ENCODE measurements at places on chromosomes 7 and 10. TPM values are rescaled to one million over a fixed set of nuclear protein-coding genes. Genes with fewer than 3 reads are reported as not detected.

- H3K27me3 ChIP-seq, result no peaks in the 10 kb centered on the region
- no peak overlapping the region for H3K4me3 ChIP-seq
- H3K36me3 ChIP-seq, result no peaks in the 10 kb centered on the region
These were observed 70.1 kb downstream of the CDK14 start for GRCh38 chr7:90666186-90666585.

PIP gene
- not detected for total RNA-seq

GRCh38 chr7:37751096-37751495 lies 67.5 kb downstream of the GPR141 start:
- H3K27me3 ChIP-seq, result peaks cover 15% of the 10 kb centered on the region
- H3K4me3 ChIP-seq, result no peak overlapping the region
- no peak overlapping the region for H3K27ac ChIP-seq
- H3K36me3 ChIP-seq, result no peaks in the 10 kb centered on the region
- no peaks in the 10 kb centered on the region for H3K4me1 ChIP-seq

DNA sequence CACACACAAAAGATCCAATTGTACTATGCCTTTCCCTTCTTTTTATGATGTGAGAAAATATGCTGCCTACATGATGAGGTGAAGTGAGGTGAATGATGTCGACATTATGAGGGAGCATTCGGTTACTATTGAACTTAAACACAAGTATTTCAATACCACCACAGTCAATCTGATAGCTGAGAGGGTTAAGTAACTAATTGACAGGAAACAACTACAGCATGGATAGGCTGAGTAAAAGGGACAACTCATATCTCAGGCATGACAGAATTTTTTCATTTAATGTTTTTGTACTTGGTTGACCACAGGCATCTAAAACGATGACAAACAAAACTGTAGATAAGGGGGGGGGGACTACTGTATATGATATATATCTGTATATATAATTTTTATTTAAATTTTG lies 488.9 kb downstream of the SH2D4B start:
- no peak overlapping the region for H3K4me3 ChIP-seq
- no peaks in the 10 kb centered on the region for H3K27me3 ChIP-seq
- no peaks in the 10 kb centered on the region for H3K4me1 ChIP-seq
- no peak for DNase-seq
- no peak overlapping the region for H3K27ac ChIP-seq

- H3K27ac ChIP-seq, result no peak overlapping the region
- no peaks in the 10 kb centered on the region for H3K36me3 ChIP-seq
- peaks cover 9% of the 10 kb centered on the region for H3K27me3 ChIP-seq
- H3K4me3 ChIP-seq, result no peak overlapping the region
- DNase-seq, result no peak
These were observed 194.4 kb upstream of the IMMP2L start for GRCh38 chr7:111756687-111757178.

- H3K27me3 ChIP-seq, result no peaks in the 10 kb centered on the region
- no peak overlapping the region for H3K4me3 ChIP-seq
- H3K27ac ChIP-seq, result no peak overlapping the region
- peaks cover 10% of the 10 kb centered on the region for H3K36me3 ChIP-seq
These were observed 35.0 kb downstream of the DNAJC12 start for GRCh38 chr10:67802767-67803538.

GRCh38 chr10:121610798-121611323 lies 12.6 kb upstream of the FGFR2 start:
- no peaks in the 10 kb centered on the region for H3K36me3 ChIP-seq
- no peak for DNase-seq
- H3K27ac ChIP-seq, result no peak overlapping the region
- H3K4me3 ChIP-seq, result no peak overlapping the region

C10orf67 gene
- 0.07 TPM for total RNA-seq

GJD4 gene
- not detected for total RNA-seq

DNA sequence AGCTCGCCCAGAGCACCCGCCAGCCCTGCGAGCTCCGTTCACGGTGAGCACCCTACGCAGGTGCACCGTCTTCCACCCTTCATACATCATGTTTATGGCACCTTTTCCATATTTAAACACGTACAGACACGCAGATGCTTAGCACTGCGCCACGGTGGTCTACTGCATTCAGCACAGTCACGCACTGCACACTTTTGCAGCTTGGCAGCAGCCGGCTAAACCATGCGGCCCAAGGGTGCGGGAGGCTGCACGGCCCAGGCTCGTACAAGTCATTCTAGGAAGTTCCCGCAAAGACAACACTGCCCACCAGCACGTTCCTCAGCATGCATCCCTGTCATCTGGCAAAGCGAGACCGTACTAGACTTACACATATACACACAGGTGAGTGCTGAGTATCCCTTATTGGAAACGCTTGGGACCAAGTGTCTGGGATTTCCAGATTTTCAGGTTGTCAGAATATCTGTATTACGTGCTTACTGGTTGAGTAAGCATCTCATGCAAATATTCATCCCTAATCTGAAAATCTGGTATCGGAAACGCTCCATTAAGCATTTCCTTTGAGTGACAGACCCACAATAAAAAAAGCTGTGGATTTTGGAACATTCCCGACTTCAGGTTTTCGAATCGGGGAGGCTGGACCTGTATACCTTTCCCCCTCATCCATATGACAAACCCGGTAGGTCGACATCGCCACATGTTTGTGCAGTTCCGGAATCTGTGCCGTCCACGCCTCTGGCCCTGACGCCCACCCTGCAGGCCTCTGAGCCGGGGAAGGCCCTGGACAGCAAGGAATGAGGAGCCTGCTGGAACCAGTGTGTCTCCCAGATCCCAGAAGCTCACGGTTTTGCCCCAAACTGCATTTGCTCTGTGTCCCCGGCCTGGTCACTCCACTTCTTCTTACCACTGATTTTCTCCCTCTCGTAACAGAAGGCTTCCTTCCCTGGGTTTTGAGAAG lies 222.2 kb downstream of the ELFN1 start:
- peaks cover 17% of the 10 kb centered on the region for H3K36me3 ChIP-seq
- H3K27ac ChIP-seq, result no peak overlapping the region
- DNase-seq, result no peak
- H3K4me1 ChIP-seq, result peaks cover 27% of the 10 kb centered on the region
- no peaks in the 10 kb centered on the region for H3K27me3 ChIP-seq

- H3K36me3 ChIP-seq, result no peaks in the 10 kb centered on the region
- DNase-seq, result no peak
- no peak overlapping the region for H3K27ac ChIP-seq
- no peaks in the 10 kb centered on the region for H3K27me3 ChIP-seq
These were observed 559.9 kb downstream of the SDK1 start for GRCh38 chr7:3860932-3861331.

- no peaks in the 10 kb centered on the region for H3K27me3 ChIP-seq
- peak overlapping the region; percentile 68 for H3K4me3 ChIP-seq
- H3K4me1 ChIP-seq, result peaks cover 62% of the 10 kb centered on the region
- peaks cover 19% of the 10 kb centered on the region for H3K36me3 ChIP-seq
These were observed 77.9 kb upstream of the LRRN3 start for GRCh38 chr7:111012799-111013675.

FBXL13 gene
- total RNA-seq, result 0.18 TPM

- no peaks in the 10 kb centered on the region for H3K4me1 ChIP-seq
- H3K27ac ChIP-seq, result no peak overlapping the region
- no peak overlapping the region for H3K4me3 ChIP-seq
These were observed 20.5 kb downstream of the DIP2C start for GRCh38 chr10:668786-669485.

- no peaks in the 10 kb centered on the region for H3K27me3 ChIP-seq
- H3K4me3 ChIP-seq, result no peak overlapping the region
- DNase-seq, result no peak
- peak overlapping the region; percentile 57 for H3K27ac ChIP-seq
- peaks cover 48% of the 10 kb centered on the region for H3K4me1 ChIP-seq
These were observed 236.5 kb upstream of the KAT6B start for GRCh38 chr10:74589851-74590250.

DNA sequence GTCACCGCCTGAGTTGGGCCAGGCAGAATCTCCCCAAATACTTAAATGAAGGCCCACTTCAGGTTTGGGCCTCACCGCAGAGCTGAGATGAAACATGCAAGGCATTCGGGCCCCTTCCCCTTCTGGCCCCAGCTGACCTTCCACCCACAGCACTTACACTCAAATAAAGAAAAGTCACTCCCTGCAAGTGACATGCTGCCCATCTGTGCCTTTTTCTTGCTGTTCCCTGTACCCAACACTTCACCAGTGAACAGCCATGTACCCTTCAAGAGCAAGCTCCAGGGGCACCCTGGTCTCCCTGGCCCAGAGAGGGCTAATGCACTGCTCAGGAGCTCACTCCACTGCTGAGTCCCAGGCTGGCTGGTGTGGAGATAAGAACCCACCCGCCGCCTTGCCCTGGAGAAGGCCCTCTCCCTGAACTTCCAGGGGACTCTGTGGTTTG lies 40.7 kb downstream of the ZCCHC24 start:
- no peak overlapping the region for H3K4me3 ChIP-seq
- no peak overlapping the region for H3K27ac ChIP-seq
- H3K4me1 ChIP-seq, result no peaks in the 10 kb centered on the region
- DNase-seq, result no peak
- no peaks in the 10 kb centered on the region for H3K36me3 ChIP-seq

DNA sequence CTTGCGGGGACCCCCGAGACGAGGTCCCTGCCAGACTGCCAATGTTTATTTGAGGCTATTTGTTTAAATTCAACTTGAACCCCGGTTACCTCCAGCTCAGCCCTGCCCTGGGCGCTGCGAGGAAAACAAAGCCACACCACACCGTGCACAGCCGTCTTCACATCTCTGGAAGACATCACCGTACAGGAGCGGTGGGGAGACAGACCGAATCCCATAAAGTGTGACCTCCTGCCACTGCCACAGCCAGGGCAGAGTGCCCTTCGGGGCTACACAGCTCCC lies 40.0 kb downstream of the PRKAG2 start:
- no peak overlapping the region for H3K4me3 ChIP-seq
- peaks cover 31% of the 10 kb centered on the region for H3K4me1 ChIP-seq
- H3K36me3 ChIP-seq, result no peaks in the 10 kb centered on the region
- H3K27me3 ChIP-seq, result no peaks in the 10 kb centered on the region
- no peak for DNase-seq

DNA sequence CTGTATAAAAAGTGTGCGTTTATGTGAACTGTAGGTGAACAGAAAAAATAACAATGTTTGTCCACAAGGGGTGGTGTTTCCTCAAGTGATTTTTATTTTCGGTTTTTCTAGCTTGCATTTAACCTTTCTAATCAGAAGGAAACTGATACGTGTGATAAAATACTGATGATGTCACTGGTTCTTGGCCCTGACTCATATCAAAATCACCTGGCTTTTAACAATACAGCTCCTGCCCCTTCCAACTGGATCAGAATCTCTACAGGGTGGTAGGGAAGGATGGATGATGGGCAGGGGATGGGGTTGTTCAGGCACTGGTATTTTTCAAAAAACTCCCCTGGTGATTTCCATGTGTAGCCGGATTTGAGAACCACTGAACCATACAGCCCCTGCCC lies 10.9 kb downstream of the NPFFR1 start:
- peak overlapping the region; percentile 23 for H3K4me3 ChIP-seq
- H3K4me1 ChIP-seq, result peaks cover 18% of the 10 kb centered on the region
- DNase-seq, result no peak
- H3K27ac ChIP-seq, result peak overlapping the region; percentile 45
- no peaks in the 10 kb centered on the region for H3K36me3 ChIP-seq

DUSP5 gene
- 223 TPM for total RNA-seq

DNA sequence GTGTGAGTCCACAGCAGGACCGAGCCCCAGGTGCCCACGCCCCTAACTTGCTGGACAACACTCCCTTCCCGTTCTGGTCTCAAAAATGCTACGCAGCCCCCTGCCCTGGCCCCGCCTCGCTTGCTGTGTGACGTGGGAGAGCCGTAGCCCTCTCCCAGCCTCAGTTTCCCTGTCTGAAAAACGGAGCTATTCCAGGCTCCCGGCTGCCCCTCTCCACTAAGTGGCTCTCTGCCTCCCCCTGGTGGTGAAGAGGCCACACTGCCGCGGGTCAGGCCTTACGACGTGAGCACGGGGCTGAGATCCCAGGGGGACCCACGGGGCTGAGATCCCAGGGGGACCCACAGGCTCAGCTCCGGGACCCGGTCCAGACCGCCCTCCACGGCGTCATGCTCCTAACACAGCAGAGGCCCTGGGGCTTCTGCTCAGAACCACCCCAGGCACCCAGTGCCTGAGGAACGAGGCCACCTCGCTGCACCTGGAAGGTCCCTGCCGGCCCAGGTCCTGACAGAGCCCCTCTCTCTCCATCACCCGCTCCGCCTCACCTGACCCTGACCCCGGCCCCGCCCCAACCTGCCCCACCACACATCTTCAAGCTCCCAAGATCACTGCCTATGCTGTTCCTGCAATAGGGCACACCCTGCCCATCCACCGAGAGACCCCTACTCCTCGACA lies 26.7 kb downstream of the MICALL2 start:
- no peak overlapping the region for H3K27ac ChIP-seq
- H3K27me3 ChIP-seq, result peaks cover 5% of the 10 kb centered on the region
- DNase-seq, result peak; percentile 83
- H3K36me3 ChIP-seq, result no peaks in the 10 kb centered on the region
- no peak overlapping the region for H3K4me3 ChIP-seq

FAM13C gene
- total RNA-seq, result not detected

MYO1G gene
- total RNA-seq, result 567 TPM

DNA sequence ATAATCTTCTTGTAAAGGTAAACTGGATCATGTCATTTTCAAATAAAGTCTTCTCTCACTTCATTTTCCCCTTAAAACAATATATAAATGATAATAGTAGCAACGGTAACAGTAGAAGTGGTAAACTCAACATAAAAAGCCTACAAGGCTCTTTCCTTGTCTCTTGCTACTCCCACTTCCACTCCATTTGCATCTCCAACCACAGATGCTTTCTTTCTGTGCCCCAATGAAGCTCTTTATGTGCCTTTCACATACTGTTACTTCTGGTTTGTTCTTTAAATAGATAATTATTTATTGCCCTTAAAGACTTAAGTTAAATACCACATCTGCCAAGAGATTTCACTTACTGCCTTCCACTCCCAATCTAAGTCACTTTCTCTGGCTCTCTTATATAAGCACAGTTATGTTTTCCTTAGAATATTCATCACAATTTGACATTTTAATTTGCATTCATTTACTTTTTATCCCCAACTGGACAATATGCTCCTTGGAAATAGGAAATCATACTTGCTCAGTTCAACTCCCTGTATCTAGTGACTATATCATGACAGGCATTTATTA lies 149.9 kb downstream of the CRPPA start:
- no peaks in the 10 kb centered on the region for H3K27me3 ChIP-seq
- no peak overlapping the region for H3K27ac ChIP-seq
- no peak overlapping the region for H3K4me3 ChIP-seq
- no peak for DNase-seq

PKD2L1 gene
- total RNA-seq, result not detected

GRCh38 chr10:102001435-102002068 lies 54.4 kb downstream of the ARMH3 start:
- H3K4me1 ChIP-seq, result peaks cover 27% of the 10 kb centered on the region
- DNase-seq, result no peak
- H3K27me3 ChIP-seq, result no peaks in the 10 kb centered on the region
- H3K4me3 ChIP-seq, result no peak overlapping the region
- H3K27ac ChIP-seq, result peak overlapping the region; percentile 12

MKX gene
- total RNA-seq, result not detected

DNA sequence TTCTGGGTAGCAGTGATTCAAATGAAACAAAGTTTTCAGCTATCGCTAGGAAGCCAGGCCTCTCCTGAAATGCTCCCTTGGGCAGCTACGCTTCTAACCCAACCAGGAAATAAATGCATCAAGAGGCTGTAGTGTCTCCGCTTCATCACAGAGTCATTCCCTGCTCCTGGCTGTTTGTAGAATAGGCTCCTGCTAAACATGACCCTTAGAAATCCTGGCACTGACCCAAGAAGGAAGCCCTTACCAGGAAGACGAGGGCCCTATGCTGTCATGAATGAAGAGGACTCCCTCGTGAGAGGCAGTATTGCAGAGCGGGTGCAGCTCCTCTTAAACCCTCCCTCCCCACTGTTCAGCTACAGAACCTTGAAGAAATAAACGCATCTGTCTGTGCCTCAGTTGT lies 48.3 kb downstream of the NOD1 start:
- H3K4me3 ChIP-seq, result no peak overlapping the region
- H3K27ac ChIP-seq, result no peak overlapping the region
- H3K4me1 ChIP-seq, result peaks cover 9% of the 10 kb centered on the region
- peak; percentile 32 for DNase-seq

CALD1 gene
- total RNA-seq, result 0.47 TPM

Measured in activated CD8-positive, alpha-beta memory T cell treated with anti-CD3 and anti-CD28 coated beads, Interleukin-2, amount 10 ng/mL, durations not matched to agents 7 days and 5 days (primary cell).